ENCODE measurements at places on chromosomes 1 and 21.

GRCh38 chr1:198352975-198353695 lies 187.3 kb downstream of the ATP6V1G3 start:
- no peak for DNase-seq

DNA sequence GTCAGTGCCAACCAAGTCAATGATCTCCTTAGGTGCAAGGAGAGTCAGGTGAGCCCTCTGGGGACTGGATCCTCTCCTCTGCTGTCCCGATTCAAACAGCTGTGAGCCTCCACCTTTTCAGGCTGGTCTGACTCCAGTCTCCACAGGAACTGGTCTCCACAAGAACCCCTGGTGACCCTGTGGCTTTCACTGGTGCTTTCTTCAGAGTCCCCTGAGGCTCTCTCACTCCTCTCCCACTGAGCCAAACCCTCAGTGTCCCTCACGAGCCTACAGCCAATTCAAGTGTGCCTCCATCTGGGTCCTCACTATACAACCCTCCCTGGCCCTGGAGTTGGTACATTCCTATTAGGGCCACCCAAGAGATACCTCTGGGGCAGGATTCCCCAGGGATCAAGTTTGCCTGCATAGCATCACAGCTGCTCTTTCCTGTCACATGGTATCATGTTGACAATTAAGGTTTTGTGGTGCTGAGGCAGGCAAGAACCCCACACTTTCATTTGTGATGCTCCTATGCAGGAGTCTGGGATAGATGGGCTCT lies 5.2 kb upstream of the NGF start:
- no peak for DNase-seq

DNA sequence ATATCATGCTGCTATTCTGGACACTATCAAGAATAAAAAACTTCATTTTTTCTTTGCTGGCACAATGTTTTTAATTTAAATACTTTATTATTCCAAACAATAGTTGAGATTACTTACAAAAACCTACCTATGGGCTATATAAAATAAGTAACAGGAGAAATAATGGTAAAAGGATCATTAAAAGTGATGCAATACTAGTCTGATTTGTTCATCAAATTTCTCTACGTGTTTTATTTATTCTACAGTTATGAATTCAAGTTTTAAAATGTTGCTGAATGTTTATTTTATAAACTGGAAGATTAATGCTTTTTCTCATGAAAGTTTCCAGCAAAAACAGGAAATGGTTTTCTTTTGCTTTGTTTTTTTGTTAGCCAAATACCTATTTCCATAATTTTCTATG lies 662.4 kb upstream of the BRINP3 start:
- DNase-seq = no peak

DNA sequence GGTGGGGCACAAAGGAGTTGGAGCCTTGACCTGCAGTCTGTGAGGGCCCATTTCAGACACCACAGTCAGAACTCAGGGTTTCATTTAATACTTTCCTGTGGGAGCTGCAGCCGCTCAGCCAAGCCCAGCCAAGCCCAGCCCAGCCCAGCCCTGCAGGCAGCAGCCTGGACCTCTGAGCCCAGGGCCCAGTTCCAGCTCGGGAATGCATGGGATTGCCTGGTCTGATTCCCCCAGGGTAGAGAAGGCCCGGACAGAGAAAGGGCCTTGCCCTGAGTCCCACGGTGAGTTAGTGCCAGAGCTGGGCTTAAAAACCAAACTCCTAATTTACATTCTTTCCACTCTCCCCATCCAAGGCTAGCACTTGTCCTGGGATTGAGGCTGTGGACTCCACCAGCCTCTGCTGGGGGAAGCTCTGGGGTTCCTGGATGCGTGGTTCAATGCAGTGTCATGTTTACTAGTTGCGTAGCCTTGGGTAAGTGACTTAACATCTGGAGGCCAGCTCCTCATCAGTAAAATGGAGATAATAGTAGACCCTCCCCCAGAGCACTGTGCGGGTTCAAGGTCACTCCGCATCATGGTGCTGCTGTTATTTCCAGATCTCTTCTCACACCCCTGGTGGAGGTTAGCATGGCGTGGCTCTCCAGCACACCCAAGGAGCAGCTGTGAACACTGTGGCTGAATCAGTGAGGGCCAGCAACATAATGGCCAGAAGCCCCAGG lies 29.2 kb upstream of the PKP1 start:
- no peak for DNase-seq
